ENCODE measurements at places on chromosomes 3 and 15. TPM values are rescaled to one million over a fixed set of nuclear protein-coding genes. Genes with fewer than 3 reads are reported as not detected.

- DNase-seq: no peak
Observed at GRCh38 chr15:52193321-52193720, 2.1 kb upstream of the GNB5 start.

DNA sequence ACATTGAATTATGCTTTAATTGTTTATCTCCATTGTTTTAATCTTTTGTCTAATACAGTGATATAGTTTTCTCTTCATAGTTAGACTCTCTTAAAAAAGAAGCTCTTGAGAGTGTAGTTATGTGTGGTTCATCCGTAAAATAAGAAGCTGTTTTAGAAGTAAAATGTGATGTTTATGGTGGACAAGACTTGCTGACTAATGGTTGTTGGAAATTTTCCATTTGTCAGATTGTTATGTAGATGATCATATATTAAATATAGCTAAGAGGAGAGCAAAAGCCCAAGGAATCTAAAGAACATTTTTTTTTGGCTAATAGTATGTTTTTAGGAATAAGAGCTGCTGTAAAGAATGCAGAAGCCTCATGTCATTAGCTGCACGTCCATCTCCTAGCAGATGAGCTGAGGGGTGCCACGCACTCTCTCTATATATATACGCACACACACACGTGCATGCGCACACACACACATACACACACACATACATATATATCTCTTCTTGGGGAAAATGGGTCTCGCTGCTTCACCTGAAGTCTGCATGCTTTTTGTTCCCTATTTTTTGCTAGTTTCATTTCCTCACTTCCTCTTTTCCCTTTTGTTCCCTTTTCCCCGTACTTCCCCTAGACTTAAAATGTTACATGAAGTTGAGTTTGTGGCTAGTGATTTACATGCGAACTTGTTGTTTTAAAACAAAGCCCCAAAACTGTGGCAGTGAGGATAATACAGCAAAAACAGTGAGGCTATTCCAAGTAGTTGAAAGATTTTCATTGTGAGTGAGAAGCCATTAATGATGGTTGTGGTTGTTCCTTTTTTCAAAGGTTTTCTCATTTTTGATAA lies 107.8 kb downstream of the MBNL1 start:
- no peak for DNase-seq

The CSTA gene
- total RNA-seq: not detected

The KLHL40 gene
- not detected for total RNA-seq

The CCR8 gene
- total RNA-seq: not detected

The ITPKA gene
- 5.0 TPM for total RNA-seq
